ENCODE measurements at places on chromosomes 6 and 20. TPM values are rescaled to one million over a fixed set of nuclear protein-coding genes. Genes with fewer than 3 reads are reported as not detected.

The COL12A1 gene
- 170 TPM for total RNA-seq

The NFS1 gene
- 19.1 TPM for total RNA-seq

The ADGRB3 gene
- total RNA-seq: 2.3 TPM

The METTL24 gene
- total RNA-seq: not detected

The TMEM170B gene
- total RNA-seq: 0.26 TPM

The PKIB gene
- total RNA-seq: 2.6 TPM

The MYLK2 gene
- total RNA-seq: not detected

Data from pericardium fibroblast (primary cell).